Large intestine (tissue), 12 donors: ENCODE measurements at places on chromosomes 3 and 15.

DNA sequence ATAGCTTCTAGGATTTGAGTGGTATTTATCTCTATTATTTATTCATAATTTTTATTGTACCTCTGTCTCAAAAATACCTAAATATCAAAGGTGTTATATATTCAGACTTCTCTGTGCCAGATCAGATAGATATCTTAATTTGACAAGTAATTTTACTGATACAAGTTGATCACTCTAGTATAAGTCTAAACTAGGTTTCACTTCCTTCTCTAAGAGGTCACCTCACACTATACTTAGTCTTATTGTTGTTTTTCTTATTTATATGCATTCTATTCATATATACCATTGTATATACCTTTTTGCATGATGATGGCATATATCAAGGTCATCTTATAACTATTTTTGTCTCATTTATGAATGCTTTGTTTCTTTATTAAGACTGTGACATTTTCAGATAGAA lies 26.4 kb upstream of the HGD start:
- DNase-seq = no peak

DNA sequence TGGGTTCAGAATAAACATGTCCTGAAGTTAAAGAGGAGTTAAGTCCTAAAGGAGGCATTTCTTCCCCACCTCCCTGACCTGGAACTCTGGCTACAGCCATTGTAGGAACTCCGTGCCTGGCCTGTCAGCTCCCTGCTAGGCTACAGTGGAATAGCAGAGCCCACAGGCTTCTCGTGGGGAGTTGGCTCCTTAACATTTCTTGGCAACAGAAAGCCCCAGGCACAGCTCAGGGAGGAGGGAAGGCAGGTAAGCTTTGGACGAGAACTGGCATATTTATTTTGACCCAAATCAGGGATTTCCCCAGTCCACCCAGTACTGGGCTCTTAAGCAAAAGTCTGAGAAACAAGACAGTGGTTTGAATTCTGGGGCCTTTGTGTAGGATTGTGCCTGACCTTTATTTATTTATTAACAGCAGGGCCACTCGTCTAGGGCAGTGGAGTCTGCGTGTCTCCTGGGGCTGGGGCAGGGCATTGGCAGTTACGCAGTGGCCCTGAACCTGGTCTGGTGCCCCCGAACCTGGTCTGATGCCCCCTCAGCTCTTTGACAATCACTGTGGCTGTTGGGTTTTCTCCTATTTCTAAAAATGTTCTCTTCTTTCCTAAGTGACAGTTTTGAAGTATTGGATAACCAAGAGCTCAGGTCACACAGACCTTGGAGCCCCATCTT lies 7.9 kb upstream of the ISG20 start:
- DNase-seq = no peak

- DNase-seq = no peak
Observed at GRCh38 chr15:38809621-38810020, 245.0 kb upstream of the RASGRP1 start.

DNA sequence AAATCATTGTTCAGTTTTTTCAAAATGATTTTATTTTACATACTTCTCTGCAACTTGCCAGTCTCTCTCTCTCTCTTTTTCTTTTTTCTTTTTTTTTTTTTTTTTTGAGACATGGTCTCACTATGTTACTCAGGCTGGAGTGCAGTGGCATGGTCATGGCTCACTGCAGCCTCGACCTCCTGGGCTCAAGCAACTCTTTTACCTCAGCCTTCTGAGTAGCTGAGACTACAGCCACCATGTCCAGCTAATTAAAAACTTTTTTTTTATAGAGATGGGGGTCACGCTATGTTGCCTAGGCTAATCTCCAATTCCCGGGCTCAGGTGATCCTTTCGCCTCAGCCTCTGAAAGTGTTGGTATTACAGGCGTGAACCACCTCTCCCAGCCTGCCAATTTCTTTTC lies 12.1 kb upstream of the ARID3B start:
- no peak for DNase-seq

GRCh38 chr15:78680431-78681075 lies 39.5 kb upstream of the CHRNB4 start:
- no peak for DNase-seq

GRCh38 chr15:86002444-86002843 lies 77.2 kb upstream of the AGBL1 start:
- no peak for DNase-seq

DNA sequence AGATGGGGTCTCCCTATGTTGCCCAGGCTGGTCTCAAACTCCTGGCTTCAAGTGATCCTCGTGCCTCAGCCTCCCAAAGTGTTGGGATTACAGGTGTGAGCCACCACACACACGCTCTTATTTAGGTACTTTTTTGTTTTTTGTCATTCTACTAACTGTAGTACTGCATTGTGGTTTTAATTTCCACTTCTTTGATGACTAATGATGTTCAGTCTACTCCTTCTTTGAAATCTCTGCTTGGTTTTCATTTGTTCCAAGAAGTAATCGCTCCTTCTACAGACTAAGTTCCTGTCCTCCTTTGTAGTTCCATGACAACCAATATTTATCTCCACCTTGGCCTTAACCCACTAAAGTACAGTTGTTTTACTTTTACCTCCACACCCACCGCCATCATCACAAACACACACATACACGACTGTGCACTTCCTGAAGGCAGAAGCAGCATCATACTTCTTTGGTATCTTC lies 529 bp upstream of the DLEC1 start:
- DNase-seq = no peak

- DNase-seq = no peak
Observed at GRCh38 chr3:76111808-76112207, 326.5 kb upstream of the ZNF717 start.
